ENCODE measurements at places on chromosomes 7 and 10.

DNA sequence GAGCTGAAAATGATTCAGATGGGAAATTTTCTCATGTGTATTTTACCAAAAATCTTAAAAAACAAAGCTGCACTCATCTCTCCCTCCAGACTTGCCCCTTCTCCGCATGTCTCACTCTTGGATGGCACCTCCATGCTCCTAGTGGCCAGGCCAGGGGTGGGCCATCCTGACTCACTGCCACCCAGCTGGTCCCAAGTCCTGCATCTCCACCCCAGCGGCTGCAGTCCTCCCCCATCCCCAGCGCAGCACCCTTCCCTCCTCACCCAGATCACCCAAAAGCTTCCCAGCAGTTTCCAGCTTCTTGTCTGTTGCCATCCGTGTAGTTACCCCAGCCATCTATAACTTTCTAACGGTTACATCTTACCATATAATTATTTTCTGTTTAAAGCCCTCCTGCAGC, 53.0 kb upstream of the INSIG1 start:
- no peak for DNase-seq

GRCh38 chr7:14821757-14822480, 80.6 kb downstream of the DGKB start:
- DNase-seq = no peak

DNA sequence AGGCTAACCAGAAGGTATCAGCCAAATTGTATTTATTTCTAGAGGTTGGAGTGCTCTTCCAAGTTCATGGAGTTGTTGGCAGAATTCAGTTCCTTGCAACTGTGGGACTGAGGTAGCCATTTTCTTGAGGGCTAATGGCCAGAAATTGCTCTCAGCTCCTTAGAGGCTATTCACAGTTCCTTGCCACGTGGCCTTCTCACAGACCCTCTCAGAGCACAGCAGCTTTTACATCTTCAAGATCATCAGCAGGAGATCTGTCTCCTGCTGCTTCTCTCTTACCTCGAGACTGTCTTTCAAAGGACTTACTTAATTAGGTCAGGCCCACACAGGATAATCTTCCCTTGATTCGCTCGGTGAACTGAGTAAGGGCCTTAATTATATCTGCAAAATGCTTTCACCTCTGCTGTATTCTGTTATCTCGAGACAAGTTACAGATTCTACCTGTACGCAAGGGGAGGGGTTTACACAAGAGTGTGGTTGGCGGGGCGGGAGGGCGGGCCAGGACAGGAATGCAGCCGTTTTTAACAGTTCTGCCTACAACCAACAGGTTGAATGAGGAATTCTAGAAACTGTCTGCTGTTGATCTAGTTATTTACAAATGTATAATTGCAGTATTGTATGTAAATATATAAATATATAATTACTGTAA, 15.0 kb downstream of the MIOS start:
- no peak for DNase-seq

- DNase-seq = no peak
Observed at GRCh38 chr7:103689255-103689654, 243.2 kb upstream of the SLC26A5 start.

DNA sequence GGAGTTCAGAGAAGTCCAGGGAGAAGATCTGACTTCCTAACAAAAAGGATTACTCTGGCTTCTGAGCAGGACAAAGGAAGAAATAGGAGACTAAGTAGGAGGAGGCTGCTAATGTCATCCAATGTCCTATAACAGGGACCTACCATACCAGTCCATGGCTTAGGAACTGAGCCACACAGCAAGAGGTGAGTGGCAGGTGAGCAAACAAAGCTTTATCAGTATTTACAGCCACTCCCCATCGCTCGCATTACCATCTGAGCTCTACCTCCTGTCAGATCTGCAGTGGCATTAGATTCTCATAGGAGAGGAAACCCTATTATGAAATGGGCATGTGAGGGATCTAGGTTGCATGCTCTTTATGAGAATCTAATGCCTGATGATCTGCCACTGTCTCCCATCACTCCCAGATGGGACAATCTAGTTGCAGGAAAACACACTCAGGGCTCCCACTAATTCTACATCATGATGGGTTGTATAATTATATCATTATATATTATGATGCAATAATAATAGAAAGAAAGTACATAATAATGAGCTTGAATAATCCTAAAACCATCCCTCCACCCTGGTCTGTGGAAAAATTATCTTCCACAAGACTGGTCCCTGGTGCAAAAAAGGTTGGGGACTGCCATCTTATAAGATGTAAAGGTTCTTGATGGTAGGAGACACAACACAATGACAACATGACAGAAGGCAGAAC, 487.4 kb downstream of the PLXDC2 start:
- DNase-seq = no peak

GRCh38 chr10:71657604-71658466, 61.7 kb downstream of the C10orf105 start:
- DNase-seq = no peak

- DNase-seq = no peak
Observed at GRCh38 chr10:127802531-127803095, 65.6 kb downstream of the FOXI2 start.

- no peak for DNase-seq
Observed at GRCh38 chr7:36188906-36189305, 35.9 kb downstream of the EEPD1 start.

- DNase-seq = no peak
Observed at GRCh38 chr7:30453921-30454320, 24.7 kb downstream of the NOD1 start.

GRCh38 chr7:11206177-11206899, 232.7 kb downstream of the PHF14 start:
- DNase-seq = no peak

GRCh38 chr10:17882557-17882956, 69.2 kb upstream of the SLC39A12 start:
- DNase-seq = no peak

DNA sequence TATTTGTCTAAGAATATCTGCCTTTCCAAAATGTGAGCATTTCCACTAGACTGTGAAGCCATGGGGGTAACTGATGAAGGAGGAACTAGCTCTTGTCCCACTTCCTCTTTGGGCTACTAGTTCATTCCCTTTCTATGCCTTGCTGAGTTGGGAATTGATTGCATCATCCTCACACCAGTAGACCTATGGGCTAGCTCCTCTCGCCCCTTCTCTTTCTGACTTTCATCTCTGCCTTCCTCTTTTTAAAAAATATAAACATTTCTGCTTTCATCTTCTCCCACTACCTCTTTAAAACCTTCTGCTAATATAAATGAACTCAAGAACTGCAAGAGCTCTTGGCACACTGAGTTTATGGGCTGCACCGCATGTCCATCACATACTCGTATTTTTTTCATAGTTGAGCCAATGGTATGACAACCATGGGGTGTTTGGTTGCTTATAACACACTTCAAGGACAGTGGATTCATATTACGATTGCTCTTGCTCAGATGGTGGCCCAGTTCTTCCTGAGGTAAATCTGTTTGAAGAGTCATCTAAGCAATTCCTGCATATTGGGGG, 182.0 kb downstream of the REEP3 start:
- DNase-seq = no peak

- DNase-seq = no peak
Observed at GRCh38 chr7:15525652-15526263, 36.1 kb downstream of the AGMO start.

DNA sequence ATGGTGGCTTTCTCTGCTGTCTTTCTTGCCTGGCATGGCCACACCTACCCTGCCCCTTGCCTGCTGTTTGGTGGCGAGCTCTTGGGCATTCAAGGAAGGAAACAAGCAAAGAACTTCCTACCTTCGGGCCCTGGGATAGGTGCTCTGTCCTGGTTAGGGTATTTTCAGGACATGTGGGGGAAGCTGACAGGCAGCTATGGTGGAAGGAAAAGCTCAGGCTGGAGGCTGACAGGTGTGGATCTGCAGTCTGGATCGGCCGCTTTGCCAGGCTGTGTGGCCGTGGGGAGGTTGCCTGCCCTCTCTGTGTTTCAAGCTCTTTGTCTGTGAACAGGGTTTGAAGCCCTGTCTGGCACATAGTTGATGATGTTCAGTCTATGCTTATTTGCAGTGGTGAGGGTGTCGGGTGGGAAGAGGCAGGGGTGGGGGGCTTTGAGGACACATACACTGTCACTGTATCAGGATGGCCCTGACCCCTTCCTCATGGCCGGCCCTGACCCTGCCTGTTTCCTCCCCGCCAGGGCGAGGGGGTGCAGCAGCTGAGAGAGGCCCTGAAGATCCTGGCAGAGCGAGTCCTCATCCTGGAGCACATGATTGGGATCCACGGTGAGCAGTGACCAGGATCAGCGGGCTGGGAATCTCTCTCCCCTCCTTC, 73.7 kb downstream of the MYL10 start:
- DNase-seq = no peak

DNA sequence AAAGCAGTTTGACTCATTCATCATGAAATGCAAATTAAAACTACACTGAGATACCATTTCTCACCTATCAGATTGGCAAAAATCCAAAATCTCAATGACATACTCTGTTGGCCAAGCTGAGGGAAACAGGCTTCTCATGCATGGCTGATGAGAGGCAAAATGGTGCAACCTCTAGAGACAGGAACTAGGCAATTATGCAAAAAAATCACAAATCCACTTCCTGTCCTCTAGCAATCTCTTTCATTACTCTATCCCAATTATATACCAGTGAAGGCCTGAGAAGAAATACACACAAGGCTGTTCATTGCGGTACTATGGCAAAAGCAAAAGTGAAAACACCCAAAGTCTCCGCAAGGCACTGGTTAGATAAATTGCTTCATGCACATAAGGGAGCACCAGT, 25.9 kb upstream of the PTPRN2 start:
- no peak for DNase-seq

- no peak for DNase-seq
Observed at GRCh38 chr10:110429301-110429700, 68.4 kb upstream of the DUSP5 start.

- no peak for DNase-seq
Observed at GRCh38 chr7:14381936-14382335, 392.5 kb upstream of the ETV1 start.

DNA sequence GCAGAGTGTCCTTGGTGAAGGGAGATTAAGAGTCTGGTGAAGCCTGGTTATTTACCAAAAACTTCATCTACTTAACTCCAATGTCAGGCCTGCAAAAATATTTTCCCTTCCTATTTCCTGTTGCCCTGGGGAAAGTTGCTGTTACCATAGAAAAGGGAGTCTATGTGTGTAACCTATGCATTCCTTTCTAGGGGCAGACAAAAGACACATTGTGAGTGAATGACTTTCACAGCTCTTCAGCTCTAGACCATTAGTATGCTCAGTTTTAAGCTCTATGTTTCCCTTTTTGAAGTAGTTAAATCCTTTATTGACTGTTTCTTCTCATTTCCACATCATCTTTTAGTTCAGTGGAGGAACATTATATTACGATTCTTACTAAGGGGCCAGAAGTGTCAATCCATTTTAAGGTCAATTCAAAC, 45.6 kb upstream of the SGCE start:
- no peak for DNase-seq

DNA sequence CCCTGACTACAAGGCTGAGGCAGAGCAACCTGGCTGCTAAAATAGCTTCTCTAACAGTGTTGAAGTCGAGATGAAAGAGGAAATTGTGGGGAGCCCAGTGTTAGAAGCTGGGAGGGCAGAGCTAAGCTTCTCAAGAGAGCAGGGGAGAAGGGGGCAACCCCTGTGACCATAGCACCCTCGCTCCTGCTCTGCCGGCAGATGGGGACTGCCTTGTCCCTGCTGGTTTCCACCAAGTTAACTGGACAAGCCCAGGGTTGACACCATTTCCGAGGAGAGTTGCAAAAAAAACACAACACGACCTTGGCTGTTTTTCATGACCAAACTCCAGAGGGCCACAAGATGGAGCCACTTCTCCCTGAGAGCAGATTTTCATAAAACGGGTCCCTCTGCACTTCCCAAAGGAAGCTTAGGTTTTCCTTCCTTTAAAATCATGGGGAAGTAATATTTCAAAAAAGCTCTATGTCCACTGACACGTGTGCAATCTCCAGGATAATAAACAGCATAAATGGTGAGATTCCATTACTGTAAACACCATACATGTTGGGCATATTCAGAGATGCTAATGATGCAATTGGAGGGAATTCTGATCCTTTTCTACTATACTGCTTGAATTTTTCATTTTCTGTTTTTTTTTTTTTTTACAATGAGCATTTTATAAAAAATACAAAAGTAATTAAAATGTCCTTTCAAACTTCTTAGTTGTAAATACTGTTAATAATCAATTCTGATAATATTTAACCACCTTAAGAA, 140.4 kb downstream of the PIP4K2A start:
- no peak for DNase-seq

DNA sequence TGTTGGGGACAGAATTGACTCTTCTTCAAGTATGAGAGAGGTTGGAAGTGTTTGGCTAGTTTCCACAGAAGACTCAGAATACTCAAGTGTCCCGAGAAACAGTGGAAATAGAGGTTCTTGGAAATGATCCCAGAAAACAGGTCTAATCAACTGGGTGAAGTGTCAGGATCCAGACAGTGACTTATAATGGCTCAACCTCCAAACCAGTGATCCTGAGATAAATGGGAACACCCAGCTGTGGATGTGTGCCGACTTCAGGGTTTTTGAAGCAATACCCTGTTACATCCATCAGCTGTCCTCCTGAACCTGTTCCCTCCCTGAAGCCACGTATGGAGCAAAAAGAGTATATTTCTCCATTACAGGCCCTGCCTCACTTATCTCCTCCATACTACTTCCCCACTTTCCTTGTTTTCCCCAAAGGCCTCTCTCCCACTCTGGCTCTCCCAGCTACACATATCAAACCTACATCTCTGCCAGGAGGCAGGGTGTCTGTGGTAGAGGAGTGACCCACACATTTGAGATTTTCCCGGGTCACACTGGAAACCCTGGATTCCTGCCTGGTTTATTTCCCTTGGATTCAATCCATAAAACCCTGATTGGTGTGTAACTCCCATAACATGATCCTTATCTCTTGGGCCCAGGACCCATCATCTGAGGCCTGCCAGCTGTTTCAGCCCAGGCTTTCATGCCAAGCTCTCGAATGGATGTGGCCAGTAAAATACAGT, 17.6 kb upstream of the ELOVL3 start:
- DNase-seq = no peak

DNA sequence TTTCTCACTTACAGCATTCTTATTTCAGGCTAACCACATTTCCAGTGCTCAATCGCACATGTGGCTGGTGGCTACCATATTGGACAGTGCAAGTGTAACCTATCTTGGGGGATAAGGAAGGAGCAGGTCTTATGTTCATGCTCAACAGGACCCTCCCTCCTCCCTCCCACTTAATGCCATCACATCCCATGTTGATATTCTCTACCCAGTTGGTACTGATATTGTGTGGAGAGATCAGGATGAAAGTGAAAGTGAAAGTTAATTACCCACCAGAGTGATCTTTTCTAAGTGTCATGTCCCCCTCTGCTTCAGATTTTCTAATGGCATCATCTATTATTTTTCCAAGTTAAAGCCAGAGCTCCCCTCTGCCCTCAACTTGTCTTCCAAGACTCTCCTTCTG, 91.6 kb downstream of the BMPER start:
- no peak for DNase-seq

- DNase-seq = no peak
Observed at GRCh38 chr10:79416578-79417255, 28.7 kb downstream of the ZCCHC24 start.

Measured in activated CD4-positive, CD25-positive, alpha-beta regulatory T cell (primary cell).